AG09309 (cell line): ENCODE measurements at places on chromosomes 4 and X.

DNA sequence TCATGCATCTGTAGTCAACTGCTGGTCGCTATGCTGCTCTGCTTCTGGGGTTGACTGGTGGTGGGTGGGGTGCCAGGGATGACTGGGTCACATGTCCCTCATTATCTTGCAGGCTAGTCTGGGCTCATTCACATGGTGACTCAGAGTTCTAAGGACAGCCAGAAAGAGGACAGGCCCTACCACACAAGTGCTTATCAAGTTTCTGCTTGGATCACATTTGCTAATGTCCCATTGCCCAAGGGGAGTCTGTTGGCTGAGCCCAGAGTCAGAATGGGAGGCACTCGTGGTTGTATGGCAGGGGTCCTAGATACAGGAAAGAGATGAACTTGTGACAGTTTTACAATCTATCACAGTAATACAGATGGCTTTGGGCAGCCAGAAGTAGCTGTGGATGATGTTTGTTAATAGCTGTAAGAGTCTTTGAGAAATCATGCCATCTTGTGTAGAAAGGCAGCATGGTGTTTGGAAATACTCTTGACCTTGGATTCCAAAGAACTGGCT, 221.3 kb downstream of the GPAT3 start:
- DNase-seq, result no peak

DNA sequence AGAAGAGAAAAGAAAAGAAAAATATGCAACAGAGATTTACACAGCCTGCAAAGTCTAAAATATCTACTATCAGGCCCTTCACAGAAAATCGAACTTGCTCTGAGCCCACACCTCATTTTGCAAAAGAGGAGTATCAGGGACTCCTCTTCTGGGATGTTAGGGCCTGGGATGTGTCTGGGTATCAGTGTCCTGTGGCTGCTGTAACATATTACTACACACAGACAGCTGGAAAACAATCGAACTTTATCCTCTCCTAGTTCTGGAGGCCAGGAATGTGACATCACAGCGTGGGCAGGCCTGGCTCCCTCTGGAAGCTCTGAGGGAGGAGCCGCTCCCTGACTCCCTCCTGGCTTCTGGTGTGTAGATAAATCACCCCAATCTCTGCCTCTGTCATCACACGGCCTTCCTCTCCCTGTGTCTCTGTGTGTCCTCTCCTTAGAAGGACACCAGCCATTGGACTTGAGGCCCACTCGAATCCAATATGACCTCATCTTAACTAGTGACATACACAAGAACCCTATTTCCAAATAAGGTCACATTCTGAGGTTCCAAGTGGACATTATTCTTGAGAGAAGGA, 52.9 kb downstream of the PPP2R2C start:
- no peak for DNase-seq

DNA sequence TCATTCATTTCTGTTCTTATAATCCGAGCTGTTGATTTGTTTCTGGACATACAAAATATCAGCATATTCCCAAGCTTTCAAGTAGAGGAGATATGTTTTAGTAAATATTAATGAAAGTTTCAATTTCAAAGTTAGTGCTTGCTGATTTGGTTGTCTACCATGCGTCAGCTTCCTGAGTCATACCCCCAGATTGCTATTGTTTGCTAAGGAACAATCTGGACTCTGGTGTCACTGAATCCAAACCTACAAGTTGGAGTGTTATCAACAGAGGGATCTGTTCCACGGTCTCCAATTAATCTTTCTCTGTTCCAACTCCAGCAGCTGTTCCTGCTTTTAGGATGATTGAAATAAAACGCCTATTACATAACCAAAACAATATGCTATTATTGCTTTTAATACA, 96.1 kb upstream of the FAM9A start:
- DNase-seq, result no peak

- no peak for DNase-seq
Observed at GRCh38 chr4:169185133-169185956, 85.4 kb downstream of the SH3RF1 start.

- DNase-seq, result peak; percentile 92
Observed at GRCh38 chr4:140237616-140238350, 83.8 kb upstream of the MAML3 start.

DNA sequence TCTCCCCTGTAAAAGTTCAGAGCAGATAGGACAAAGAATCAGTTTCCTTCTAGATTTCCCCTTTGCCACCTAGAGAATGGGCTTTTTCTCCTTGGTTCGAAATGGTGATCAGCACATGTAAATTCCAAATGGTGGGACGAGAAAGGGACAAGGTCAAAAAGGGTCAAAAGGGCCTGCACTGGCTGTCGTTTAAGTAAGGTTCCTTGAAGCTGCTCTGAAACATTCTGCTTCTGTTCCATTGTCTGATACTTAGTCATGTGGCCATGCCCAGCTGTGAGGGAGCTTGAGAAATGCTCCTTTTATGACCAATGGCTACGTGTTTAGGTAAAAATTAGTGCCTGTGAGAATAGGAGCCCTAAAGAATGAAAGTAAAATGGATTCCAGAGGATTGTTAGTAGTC, 165.9 kb upstream of the CENPE start:
- DNase-seq, result no peak

- DNase-seq, result no peak
Observed at GRCh38 chr4:6957994-6958393, 48.4 kb downstream of the TBC1D14 start.

- DNase-seq, result no peak
Observed at GRCh38 chrX:53075011-53075410, 7.2 kb upstream of the TSPYL2 start.

- DNase-seq, result no peak
Observed at GRCh38 chr4:174349156-174349555, 65.4 kb downstream of the CEP44 start.

DNA sequence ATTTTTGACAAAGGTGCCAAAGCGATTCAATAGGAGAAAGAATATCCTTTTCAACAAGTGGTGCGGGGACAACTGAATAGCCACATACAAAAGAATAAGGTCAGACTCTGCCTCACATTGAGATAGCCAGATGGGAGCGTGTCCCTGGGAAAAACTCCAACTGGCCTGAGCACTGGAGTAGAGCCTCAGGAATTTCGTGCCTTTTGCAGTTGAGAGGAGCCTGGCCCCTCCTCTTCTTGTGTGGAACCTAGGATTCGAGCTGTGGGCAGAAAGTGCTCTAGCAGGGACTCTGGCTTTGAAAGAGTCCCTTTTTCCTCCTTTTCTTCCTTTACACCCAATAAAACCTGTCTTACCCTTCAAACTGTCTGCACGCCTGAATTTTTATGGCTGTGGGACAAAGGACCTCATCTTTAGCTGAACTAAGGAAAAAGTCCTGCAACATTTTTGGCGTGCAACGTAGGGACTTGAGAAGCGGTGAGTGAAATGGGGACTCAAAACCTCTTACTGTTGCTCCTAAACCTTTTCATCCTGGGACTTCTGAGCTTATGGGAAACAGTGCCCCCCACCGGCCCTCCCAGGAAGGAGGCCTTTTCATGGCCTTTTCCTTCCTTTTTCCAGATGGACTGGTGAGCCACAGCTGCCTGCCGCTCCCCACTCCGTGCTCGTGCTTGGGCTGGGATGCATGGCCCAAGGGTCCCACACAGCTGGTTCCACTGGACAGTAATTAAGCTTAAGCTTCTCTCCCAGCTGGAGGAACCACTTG, 68.6 kb downstream of the BMP15 start:
- no peak for DNase-seq

- DNase-seq, result no peak
Observed at GRCh38 chr4:121308828-121309227, 72.0 kb downstream of the QRFPR start.

DNA sequence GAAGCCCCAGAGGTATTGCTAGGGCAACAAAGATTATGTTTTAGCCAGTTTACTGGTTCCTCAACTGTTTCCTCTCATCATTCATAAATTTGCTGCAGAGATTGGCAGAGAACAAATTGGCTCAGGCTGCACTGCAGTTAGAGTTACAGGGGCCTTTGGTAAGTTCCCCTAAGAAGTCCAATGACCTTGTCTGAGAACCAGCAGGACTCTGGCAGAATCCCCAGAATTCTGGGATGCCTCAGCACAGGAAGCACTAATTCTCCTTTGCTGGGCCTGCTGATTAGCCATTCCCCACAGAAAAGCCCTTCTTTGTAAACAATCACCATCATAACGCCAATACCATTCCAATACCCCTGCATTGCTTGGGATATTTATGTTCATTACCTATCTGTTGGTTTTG, 151.3 kb downstream of the USP46 start:
- DNase-seq, result no peak

DNA sequence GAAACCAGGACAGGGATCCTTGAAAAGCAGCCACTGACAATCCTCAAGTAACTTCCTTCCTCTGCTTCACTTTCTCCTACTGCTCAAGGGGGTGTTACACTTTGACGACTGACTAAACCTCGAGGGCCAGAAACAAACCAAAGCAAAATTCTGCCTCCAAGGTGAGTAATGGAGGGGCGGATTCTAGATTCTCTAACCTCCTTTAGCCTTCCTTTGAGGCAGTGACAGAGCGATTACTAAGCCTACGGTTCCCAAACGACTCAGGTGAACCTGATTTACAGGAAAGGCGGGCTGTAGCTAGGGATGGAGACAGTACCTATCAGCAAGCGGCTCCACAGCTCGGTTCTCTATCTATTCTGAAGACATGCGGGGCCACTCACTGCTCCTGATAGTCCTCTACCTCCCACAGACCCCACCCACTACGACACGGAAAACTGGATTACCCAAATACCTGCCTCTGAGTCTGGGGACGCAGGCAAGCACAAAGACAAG, 487 bp downstream of the TBCK start:
- DNase-seq, result no peak

DNA sequence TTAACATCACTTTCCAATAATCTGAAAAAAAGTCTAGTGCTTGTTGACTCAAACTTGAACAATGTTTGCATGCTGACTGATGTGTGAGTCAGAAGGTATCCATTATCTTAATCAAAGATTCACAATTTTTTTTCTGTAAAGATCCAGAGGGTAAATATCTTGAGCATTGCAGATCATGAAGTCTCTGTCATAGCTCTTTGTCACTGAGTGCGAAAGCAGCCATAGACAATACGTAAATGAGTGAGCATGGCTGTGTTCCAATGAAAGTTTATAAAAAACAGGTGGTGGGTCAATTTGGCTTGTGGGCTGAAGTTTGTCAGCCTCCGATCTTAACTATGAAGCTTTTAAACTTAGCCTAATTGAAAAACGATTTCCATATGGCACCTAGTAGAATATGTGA, 37.7 kb downstream of the NHS start:
- DNase-seq, result peak; percentile 54

DNA sequence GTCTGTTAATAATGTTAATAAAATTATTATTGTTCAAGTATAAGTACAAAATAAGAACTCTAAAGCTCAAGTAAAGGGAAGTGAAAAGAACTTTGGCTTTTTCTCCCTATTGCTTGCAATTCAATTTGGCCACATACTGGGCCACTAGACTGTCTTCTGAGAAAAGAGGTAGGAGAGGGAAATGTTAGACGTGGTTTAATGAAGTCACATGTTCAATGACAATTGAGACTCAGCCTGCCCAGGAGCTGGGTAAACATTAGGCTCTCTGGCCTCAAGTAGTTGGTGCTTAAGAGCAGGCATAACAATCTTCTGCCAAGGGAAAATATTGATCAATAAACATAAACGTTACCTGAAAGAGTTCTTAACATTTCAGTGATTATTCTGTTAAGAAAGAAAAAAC, 15.1 kb upstream of the PRSS12 start:
- DNase-seq, result no peak

- no peak for DNase-seq
Observed at GRCh38 chr4:24935856-24936255, 23.0 kb upstream of the CCDC149 start.

DNA sequence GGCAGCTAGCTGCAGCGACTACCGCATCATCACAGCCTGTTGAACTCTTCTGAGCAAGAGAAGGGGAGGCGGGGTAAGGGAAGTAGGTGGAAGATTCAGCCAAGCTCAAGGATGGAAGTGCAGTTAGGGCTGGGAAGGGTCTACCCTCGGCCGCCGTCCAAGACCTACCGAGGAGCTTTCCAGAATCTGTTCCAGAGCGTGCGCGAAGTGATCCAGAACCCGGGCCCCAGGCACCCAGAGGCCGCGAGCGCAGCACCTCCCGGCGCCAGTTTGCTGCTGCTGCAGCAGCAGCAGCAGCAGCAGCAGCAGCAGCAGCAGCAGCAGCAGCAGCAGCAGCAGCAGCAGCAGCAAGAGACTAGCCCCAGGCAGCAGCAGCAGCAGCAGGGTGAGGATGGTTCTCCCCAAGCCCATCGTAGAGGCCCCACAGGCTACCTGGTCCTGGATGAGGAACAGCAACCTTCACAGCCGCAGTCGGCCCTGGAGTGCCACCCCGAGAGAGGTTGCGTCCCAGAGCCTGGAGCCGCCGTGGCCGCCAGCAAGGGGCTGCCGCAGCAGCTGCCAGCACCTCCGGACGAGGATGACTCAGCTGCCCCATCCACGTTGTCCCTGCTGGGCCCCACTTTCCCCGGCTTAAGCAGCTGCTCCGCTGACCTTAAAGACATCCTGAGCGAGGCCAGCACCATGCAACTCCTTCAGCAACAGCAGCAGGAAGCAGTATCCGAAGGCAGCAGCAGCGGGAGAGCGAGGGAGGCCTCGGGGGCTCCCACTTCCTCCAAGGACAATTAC, 1.4 kb downstream of the AR start:
- DNase-seq, result no peak

DNA sequence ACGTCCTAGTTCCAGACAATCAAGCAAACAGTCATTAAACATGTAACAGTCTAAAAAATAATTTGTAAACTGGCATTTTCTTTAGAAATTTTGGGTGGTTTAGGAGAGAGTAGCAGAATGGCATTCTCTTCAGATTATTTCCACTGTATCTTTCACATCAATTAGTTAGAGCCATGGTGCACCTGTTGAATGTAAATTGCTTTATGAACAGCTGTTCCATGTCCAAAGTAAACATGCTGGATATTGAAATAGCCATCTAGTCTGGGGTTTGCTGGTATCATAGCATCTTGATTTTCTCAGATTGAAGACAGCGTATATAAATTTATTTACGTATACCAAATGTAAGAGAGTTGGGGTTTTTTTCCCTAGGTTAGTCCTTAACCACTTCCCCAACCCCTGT, 143.6 kb downstream of the RCHY1 start:
- DNase-seq, result no peak

- DNase-seq, result peak; percentile 25
Observed at GRCh38 chrX:134734466-134734952, 76.2 kb upstream of the PLAC1 start.

DNA sequence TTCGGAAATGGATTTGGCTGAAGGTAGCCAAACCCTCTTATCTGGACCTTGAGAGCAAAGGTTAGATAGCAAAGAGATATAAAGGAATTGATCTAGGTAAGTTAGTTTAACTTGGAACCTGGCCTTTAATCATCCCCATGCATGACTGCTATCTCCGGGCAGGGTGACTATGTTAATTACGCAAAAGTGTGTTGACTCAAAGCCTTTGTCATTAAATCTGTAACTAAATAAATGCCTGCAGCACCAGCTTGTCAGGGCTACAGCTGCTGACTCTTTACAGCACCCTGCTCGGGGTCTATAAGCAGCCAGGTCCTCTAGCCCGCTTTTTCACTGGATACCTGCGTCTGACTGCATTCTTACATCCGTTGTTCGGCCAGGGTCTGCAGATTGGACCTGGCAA, 201.7 kb downstream of the TBCK start:
- DNase-seq, result no peak

DNA sequence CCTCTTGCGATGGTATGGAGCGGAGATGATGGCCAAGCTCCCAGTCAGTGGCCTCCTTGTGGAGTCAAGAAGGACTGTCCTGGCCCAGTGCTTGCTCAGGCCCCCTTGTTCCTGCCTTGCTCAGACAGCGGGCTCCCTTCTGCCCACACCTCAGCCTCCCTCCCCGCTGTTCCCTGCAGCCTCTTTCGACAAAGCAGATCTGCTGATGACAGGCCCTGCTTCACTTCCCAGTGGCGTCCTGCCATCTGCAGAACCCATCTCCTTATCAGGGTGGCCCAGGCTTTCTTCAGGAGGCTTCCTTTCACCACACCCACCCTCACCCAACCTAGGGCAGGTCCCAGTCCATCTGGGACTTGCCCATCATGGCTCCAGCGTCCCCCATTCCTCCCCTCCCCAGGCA, 80.0 kb downstream of the CLDN34 start:
- no peak for DNase-seq
